IPS DF 19.7 (cell line): ENCODE measurements at places on chromosomes 6 and 20.

DNA sequence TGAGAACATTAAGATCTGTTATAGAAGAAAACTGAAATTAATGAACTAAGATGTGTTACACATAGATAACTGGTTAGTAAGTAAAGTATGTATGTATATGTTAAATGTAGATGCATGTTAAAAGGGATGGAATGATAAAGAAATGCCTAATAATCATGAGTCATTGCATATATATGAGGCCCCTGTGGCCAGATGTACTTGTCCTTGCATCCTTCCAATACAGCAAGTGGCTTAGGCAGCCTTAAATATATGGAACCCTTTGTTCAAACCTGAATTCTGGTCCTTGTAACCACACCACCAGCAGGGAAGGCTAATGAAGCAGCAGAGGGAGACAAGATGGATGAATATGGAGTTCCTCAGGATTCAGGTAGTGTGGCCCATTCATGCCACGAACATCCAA lies 9.8 kb upstream of the AKAP7 start:
- DNase-seq, result no peak

- no peak for DNase-seq
Observed at GRCh38 chr20:34560141-34560523, 1.6 kb downstream of the MAP1LC3A start.

DNA sequence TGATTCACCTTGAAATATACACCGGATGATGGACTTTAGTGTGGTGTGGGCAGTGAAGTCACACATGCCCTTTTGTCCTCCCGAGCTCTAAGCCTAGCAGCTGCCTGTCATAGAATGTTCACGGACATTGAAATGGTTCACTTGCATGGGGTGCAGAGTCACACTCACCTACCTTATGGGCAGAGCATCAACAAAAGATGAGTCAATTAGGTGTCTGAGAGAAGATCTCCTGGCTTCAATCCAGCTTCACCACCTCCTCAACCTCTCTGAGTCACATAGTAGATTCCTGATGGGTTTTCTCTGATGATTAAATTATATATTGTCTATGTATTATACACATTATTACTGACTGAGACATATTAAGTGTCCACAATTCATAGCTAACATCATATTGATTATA lies 48.1 kb upstream of the HLA-E start:
- DNase-seq, result no peak

DNA sequence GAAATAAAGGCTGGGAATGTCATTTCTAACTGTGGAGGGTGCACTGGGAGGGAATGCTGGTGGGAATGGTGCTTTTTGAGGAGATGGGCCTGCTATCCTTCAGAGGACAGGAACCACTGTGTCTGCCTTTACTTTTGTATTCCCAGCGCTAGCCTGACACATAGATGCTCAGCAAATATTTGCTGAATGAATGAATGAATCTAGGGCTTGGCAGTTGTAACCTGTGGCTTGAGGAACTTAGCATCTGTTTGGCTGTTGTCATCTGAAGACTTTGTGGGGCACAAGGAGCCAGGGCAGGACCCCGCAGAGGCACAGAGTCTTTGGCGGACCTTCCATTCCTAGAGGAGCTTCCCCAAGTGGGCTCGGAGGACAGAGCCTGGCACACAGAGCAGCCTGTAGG lies 6.1 kb downstream of the TOX2 start:
- DNase-seq, result no peak

- DNase-seq, result no peak
Observed at GRCh38 chr6:148432462-148433195, 90.0 kb downstream of the SASH1 start.

- no peak for DNase-seq
Observed at GRCh38 chr6:98539741-98540140, 294.6 kb upstream of the POU3F2 start.

DNA sequence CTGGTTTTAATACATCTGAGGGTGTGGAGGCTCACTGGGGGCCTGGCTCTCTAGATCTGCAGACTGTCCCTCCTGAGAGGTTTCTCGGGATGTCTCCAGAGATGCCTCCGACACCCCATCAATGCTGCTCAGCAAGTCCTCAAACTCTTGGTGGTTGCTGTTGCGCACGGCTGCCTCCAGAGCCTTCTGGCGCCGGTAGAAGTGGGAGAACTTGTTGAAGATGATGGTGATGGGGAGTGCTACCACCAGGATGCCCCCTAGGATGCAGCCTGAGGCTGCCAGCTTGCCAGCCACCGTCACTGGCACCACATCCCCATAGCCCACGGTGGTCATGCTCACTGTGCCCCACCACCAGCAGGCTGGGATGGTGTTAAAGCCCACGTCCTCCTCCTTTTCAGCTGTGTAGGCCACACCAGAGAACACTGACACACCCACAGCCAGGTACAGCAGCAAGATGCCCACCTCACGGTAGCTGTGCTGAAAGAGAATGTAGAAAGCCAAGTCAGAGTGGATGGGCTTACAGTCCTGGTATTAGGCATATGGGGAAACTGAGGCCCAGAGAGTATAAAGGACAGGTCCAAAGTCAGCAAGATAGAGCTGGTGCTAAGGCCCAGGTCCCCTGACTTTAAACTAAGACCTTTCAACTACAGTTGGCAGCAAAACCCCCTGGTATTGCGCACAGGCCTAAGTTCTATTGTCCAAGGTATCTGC lies 5.9 kb downstream of the KCNS1 start:
- no peak for DNase-seq

DNA sequence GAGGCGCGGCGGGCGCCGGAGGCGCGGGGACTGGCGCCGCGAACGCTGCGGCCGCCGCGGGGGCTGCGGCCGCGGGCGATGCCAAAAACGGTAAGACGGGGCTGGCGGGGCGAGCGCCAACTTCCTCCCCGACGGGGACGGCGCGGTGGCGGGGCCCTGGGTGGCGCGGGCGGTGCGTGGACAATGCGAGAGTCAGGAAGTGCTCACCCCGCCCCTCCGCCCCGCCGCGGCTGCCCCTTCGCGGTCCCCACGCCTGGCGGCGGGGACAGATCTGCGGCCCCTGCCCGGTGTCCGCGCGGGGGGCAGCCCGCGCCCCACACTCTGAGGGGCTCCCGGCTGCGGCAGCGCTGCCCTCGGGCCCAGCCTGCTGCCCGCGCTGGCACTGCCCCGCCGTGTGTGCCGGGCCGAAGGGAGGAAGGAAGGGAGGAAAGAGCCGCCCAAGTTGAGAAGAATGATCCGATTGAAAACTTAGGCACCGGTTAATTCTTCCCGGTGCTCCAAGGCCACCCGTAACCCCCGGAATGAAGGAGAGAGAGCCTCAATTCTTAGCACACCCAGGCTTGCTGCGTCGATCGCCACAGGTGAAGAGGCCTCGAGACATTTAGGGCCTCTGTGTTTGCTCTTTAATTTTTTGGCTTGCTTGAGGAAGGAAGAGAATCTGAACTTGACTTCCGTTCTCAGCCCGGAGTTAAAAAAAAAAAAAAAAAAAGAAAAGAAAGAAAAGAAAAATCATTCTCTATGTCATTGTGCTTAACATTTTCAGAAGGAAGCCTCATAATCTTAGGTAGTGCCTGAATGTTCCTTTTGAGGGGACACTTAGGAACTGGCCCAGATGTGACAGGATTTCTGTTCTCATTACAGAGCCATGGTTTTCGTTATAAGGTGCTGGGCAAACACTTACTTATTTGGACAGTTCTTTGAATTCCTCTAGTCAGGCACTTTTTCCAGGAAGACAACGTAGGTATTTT lies 982 bp downstream of the HECA start:
- no peak for DNase-seq

GRCh38 chr6:111602481-111603011 lies 3.1 kb downstream of the TRAF3IP2 start:
- no peak for DNase-seq

GRCh38 chr6:135145063-135145800 lies 35.9 kb upstream of the MYB start:
- DNase-seq, result no peak

GRCh38 chr6:168442646-168443045 lies 1.7 kb downstream of the SMOC2 start:
- no peak for DNase-seq

DNA sequence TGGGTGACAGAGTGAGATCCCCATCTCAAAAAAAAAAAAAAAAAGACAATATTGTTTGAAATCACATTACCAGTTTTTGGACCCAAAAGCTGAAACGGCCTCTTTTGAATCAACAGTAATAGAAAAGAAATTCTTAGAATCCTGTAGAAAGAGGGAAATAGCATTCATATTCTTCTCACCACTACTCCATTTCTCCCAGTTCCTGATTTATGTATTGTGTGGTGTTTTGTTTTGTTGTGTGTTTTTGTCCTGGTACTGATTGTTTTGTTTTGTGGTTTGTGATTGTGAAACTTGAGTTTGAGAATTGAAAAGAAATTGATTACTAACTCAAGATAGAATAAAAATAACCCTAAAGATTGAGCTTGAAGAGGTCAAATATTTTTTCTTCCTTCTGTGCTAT lies 26.2 kb upstream of the EEF1A1 start:
- DNase-seq, result no peak
